ENCODE measurements at places on chromosomes 7 and 10.

DNA sequence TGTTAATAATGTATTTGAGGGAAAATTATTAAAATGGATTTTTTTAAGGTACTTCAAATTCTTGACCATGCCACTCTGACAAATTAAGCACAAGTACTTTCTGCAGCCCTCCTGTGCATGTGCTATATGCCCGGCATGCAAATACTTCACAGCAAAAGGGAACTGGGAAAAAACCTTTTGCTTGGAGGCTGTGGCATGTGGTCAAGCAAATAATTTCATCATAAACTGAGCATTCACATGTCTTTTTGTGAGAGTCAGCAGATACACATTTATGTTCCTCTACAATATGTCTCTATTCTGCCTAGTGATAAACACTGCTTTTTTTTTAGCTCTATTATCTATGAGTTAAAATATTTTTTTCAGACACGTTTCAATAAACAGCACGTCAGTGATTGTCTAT lies 53.7 kb upstream of the SEMA3A start:
- DNase-seq = no peak

DNA sequence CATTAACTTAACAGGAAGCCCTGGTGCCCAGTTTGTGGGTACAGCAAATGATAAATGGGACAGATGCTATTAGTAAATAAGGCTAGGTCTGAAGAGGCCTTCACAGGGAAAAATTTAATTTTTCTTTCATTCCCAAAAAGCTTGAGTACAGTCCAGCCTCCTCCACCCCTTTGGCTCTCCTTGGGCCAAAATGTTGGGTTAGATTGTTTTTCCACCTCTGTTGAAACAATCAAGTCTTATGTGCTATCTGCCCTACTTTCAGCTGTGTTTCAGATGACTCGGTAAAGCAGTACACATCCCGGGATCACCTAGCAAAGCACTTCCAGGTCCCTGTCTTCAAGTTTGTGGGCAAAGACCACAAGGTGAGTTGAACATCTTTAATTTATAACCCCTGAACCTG lies 24.3 kb downstream of the PLA2G12B start:
- DNase-seq = no peak

- DNase-seq = no peak
These were observed 55.3 kb downstream of the ELAPOR2 start for GRCh38 chr7:87003872-87004798.

GRCh38 chr10:114704679-114705078 lies 46.6 kb upstream of the ABLIM1 start:
- DNase-seq = no peak

- DNase-seq = no peak
These were observed 8.4 kb upstream of the SEPTIN7 start for GRCh38 chr7:35792472-35792871.

DNA sequence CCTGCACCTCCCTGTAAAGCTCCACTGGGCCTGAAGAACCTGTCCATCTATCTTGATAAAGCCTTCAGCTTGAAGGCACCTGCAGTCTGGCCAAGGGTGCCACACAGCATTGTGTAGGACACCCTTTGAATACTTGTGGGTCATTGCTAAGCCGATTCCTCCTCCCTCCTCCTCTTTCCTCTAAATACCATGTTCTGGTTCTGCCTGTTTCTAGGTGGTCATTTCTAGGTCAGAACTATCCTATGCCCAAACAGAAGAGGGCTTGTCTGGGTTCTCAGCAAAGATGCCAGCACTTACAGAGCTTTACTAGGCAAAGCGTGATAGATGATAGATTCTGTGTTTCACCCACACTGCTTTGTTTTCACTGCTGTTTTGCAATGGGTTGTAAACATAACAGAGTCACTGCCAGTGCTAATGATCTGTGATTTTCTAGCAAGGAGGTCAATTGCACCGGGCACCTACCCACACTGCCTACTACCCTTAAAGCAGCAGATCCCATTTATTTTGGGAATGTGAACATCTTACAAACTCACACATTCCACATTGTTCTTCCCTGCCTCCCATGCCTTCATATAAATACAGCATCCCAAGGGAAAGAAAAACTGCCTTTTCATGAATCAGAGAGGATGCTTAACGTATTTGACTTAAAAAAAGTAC lies 279.1 kb upstream of the PITRM1 start:
- DNase-seq = no peak

DNA sequence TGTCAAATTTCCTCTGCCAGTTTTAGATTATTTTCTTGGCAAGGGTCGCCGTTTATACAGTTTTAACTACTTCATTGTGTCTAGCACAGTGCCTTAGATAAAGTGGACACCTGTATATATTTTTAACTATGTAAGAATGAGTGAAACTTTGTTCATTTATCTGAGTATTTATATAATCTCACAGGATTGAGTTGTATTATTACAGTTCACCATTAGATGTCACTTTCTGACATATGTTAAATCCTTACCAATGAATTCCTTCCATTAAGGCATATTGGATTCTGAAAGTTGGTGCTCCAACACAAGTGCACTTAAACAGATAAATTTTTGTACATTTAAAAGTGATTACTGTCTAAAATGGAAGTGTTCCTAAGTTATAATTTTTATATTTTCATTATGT lies 43.0 kb downstream of the ZMYND11 start:
- DNase-seq = no peak

DNA sequence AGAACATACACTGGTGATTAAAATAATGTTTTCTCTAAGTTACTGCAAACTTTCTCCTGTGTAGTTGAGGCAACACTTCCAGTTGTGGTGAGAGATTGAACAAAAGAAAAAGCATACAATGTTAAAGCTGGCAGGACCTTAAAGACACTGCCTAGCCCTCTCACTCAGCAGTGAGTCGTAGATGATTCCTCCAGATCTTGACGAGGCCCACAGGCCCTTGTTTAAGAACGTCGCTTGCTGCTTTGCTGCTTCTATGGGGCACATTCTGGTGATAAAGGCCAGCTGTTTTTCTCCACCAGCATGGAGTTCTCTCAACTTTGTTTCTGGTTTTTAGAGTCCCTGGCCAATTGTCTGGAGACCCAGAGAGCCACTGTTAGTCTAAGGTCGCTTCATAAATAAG lies 2.8 kb upstream of the DENND11 start:
- no peak for DNase-seq

DNA sequence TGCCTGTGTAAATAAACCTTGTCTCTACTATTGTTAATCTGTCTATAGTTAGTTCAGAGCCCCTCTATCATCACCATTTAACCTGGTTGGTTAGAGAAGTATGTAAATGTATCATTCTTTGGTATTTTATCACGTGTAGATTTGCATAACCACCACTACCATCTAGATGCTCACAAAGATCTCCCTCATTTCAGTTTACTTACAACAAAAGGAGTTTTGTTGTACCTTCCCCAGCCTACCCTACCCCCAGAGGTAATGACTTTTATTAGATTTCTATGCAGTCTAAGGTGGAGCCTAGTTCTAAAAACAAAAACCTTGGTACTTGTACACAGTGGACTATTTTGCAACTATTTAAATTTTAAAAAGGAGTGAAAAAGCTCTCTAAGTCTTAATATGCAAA lies 17.5 kb downstream of the ACADSB start:
- DNase-seq = no peak

GRCh38 chr7:41942468-41943093 lies 239.7 kb upstream of the INHBA start:
- DNase-seq = no peak

GRCh38 chr7:2085804-2086203 lies 146.9 kb downstream of the MAD1L1 start:
- no peak for DNase-seq

GRCh38 chr10:106474876-106475275 lies 689.6 kb downstream of the SORCS1 start:
- no peak for DNase-seq

GRCh38 chr7:102273749-102274712 lies 12.6 kb upstream of the SH2B2 start:
- DNase-seq = no peak

- DNase-seq = no peak
These were observed 20.3 kb downstream of the ZCCHC24 start for GRCh38 chr10:79425074-79425532.

DNA sequence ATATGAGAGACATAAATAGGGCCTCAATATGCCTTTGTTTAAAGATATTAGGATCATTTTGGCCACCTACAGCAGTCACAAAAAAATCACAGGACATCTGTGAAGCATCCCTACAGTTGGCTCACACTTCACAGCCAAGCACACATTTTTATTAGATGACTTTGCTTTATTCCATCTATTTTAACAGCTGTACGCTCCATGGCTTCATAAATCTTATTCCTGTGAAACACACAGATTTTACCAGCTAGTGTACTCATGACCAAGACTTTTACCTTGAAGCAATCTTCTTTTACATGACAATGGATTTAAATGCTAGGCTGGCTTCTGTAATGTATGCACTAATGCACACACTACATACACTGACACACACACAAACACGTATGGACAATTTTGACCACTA lies 254.8 kb upstream of the PITRM1 start:
- DNase-seq = no peak

- no peak for DNase-seq
These were observed 171.1 kb downstream of the FAM107B start for GRCh38 chr10:14603534-14604102.

- DNase-seq = no peak
These were observed 22.4 kb downstream of the ZNF33A start for GRCh38 chr10:38032886-38033285.

DNA sequence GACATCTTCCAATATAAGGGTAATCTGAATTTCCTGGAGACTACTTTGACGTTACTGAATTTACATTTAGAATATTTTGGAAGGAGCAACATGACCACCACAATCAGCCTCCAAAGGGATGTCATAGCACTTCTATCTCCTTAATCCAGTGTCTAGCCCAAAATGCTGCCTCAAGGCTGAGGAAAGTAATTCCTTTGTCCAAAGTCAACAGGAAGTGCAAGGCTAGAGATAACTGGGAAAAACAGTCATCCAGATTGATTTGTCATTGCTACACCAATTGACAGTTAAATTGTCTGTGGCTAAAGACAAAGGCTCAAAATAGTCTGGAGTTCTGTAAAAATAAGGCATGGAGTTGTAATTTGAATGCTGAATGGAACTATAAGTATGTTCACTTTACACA lies 3.9 kb upstream of the TFPI2 start:
- DNase-seq = no peak

GRCh38 chr7:134891262-134891695 lies 95.0 kb upstream of the AGBL3 start:
- DNase-seq = peak; percentile 85

GRCh38 chr10:11605807-11606408 lies 5.5 kb downstream of the USP6NL start:
- no peak for DNase-seq

GRCh38 chr10:48940958-48941357 lies 1.3 kb upstream of the LRRC18 start:
- no peak for DNase-seq

GRCh38 chr10:33732161-33732680 lies 397.8 kb upstream of the NRP1 start:
- DNase-seq = no peak

DNA sequence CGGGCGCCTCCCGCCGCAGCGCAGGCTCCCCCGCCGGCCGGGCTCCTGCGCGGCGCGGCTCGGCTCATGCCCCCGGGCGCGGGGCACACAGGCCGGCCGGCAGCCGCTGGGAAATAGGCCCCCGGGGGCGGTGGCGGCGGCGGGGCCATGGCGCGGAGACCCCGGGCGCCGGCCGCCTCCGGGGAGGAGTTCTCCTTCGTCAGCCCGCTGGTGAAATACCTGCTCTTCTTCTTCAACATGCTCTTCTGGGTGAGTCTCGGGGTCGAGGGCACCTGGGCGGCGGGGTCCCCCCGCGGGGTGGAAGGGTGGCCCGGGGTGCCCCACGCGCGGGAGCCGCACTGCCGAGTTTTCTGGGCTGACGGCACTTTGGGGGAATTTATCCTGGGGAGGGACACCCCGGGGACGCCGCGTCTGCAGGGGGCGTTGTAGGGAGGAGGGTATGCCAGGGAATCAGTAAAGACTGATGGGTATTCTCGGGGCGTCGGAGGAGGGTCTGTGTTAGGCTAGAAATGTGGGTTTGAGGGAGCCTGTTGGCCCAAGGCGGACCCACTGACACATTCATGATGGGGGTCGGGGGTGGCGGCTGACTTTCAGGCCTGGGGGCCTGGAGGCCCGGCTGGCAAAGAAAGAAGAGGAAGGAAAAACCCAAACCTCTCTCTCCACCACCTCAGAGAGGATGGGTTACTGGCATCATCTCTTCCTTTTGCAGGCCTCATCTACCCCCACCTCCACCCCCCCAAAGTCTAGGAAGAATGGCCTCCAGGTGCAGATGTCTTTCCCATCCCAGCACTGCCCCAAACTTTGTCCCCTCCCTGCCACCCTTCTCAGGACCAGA lies 544 bp downstream of the TSPAN33 start:
- no peak for DNase-seq
